ENCODE measurements at places on chromosomes 16 and 17. TPM values are rescaled to one million over a fixed set of nuclear protein-coding genes. Genes with fewer than 3 reads are reported as not detected.

DNA sequence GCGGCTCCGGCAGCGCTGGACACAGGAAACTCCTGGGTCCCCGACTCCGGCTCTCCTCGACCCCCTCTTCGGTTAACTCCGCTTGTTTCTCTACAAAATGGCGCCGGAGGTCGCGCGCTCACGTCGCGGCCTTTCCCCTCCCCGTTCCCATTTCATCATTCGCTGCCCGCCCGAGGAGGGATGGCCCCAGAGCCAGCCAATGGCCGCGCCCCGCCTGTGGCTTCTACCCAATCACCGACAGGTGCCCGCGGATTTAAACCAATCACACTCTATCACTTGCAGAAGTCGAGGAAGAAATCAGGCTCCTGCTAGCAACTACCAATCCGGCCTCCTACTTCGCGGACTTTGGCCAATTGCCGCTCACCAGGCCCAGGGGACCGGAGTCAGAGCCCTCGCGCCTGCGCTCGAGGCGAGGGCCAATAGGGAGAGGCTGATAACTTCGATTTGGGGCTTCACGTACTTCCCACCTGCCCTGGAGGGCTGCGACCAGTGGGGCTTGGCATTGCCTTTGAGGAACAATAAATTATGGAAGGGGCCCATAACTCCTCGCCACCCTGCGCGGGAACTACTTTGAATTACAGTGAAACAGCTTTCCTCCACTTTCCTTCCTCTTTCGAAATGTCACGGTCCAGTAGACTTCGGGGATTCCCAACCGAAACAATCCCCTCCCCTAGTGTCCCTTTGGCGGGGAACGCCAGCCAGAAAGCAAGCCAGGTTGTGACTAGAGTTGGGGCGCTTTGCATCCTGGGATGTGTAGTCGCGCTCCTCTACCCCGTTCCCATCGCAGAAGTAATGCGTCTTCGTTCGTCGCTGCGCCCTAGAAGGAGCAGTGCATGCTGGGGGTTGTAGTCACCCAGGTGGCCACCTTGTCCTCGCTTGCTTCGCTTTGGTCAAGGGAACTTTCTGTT lies at the start of gene CNOT1:
CNOT1 (minus strand) TSS at position 94 of the 908 bp plus-strand sequence. CDS start 30,489 bp downstream, outside the sequence.
- peak; percentile 98 for DNase-seq

DNA sequence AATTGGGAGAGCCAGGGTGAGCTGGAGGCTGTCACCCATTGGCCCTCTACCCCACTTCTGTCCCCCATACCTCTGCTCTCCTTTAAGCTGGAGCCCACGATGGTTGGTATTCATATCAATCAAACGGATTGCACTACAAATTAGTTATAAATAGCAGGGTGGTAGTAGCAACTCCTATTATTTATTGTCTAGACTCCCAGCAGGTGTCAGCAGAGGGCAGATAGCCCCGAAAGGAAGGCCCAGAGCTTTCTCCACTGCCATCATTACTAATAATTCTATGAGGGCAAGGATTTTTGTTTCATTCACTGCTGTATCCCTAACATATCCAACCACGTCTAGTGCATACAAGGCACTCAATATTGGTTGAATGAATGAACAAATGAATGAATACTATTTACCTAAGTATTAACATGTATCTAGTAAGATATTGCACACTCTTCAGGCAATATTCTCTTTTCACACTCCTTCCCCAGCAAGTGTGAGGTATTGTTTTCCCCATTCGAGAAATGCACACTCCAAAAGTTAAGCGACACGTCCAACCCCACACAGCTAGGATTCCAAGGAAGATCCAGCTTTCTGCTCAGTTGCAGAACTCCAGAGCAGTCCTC lies 6.3 kb downstream of the C17orf50 start:
- DNase-seq: no peak

- no peak for DNase-seq
Measured at GRCh38 chr16:56944954-56945839, 13.3 kb downstream of the HERPUD1 start.

SOX8 gene
- 3.0 TPM for total RNA-seq

- no peak for DNase-seq
Measured at GRCh38 chr17:36850790-36851189, 86.5 kb upstream of the LHX1 start.

GRCh38 chr17:34499576-34499975 lies 79.8 kb upstream of the TMEM132E start:
- peak; percentile 86 for DNase-seq

- no peak for DNase-seq
Measured at GRCh38 chr16:59859676-59860402, 1125.7 kb upstream of the GOT2 start.

DNA sequence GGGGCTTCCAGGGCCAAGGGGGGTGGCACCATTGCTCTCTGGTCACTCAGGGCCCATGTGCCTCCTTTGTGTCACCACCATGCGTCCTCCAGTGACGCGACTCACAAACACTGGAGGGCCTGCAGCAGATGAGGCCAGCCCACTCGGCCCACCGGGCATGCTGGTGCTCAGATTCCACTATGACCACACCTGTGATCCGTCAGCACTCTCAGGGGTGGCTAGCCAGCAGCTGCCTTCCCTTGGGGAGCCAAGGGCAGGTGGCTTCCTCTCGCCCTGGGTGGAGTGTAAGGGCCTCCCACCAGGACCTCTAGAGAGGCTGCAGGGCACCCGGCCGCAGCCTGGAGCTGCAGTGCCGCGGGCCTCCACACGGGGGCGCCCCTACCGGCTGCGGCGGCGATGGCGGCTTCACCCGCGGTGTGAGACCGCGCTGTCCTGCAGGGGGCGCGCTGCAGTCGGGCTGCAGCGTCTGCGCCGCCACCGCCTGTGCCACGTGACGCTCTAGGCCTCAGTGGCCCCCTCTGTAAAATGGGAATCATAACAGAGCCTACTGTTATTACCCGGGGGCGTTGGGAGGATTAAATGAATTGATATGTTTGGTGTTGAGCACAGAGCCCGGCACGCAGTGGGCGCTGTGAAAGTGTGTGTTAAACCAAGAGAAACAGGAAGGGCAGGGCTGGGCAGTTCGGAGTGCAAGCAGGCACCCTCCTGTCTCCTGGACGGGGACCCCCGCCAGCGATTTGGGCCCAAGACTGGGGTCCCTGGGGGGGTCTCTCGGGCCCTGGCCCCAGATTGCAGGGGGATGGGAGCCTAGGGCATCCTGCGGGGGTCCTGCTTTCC lies 192.4 kb upstream of the GSE1 start:
- peak; percentile 79 for DNase-seq

Measured in neural progenitor cell (in vitro differentiated cells).